NCI-H446 treated with DMSO at 0.1 percent for 48 hours (cell line): ENCODE measurements at places on chromosomes 5 and 9.
A peak's percentile ranks its signal among the peaks of the same experiment; 100 is the strongest.

DNA sequence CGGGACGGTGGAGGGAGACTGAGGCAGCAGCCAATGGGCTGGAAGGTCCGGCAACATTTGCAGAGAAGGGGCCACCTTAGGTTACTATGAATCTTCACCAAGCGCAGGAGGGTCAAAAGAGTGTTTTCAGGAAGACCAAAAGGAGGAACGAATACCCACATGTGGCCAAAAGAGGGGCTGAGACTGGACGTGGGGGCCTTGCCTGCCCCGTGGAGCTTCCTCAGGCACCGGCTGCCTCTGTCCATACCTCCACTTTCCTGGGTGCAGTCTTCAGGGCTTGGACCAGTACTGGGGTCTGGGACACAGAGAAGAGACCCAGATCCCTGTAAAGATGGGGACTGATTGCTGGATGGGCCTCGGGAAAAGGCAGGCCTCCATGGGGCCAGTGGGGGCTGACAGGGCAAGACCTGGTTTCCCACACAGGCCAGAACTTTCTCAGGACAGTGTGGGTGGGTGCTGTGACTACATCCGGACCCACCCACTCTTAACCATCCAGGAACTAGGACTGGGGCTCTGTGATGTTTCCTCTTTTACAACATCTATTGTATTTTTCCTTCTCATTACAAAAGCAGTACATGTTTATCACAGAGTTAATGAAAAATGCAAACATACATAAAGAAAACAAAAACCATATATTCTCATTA, 294.7 kb downstream of the ZSWIM6 start:
- no peak for DNase-seq

- DNase-seq: no peak
Measured at GRCh38 chr5:88847420-88847819, 35.6 kb downstream of the MEF2C start.

DNA sequence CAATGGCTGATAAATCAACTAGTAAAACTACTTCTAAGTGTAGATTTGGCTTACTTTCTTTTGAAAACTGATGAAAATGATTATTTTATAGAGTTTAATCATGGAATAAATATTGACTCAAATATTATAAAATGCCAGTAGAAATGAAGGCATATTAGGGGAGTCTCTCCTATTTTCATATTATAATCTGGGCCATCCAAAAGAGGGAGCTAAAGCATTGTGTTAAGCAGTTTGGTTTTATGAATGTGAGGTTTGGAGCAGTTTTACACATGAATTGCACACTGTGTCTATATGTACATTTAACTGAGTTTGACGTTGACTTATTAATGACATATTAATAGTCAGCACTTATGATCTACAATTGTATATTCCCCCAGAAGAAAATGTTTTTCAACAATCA, 17.4 kb downstream of the CDH9 start:
- DNase-seq: peak; percentile 80

DNA sequence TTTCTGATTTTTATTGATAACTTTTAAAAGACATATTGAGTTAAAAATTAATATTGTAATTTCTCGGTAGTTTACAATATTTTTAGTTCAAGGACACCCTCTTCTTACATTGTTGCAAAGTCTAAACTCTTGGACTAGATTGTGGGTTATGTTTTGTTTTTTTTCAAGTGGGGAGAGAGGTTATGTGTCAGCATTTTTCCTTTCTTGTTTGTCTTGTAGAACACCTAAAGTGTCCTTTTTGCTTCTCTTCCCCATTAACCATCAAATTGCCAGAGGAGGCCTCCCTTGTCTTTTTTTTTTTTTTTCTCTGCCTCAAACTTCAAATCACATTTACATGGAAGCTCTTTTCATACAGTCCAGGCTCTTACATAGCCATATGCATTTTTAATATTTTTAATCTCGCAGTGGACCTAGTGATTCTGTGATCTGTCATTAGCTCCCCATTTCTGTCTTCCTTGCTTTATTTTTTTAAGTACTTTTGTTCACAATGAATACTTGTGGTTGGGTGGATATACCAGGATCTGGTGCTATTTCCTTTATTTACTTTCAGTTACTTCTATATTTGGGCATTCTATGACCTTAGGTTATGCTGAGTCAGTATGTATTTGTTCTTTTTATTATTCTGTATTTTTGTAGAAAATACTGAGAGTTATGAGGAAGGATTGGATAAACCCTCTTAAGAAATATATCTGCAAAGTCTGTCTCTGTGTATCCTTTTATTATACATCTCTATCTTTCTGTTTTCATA, 2280.6 kb upstream of the ACO1 start:
- DNase-seq: no peak

- DNase-seq: no peak
Measured at GRCh38 chr9:113608082-113608685, 144.7 kb downstream of the RGS3 start.

GRCh38 chr9:102355982-102356381, 617.5 kb upstream of the GRIN3A start:
- no peak for DNase-seq

- no peak for DNase-seq
Measured at GRCh38 chr5:138649316-138649720, 74.1 kb upstream of the HSPA9 start.

- peak; percentile 96 for DNase-seq
Measured at GRCh38 chr9:14654932-14655331, 38.3 kb downstream of the ZDHHC21 start.

DNA sequence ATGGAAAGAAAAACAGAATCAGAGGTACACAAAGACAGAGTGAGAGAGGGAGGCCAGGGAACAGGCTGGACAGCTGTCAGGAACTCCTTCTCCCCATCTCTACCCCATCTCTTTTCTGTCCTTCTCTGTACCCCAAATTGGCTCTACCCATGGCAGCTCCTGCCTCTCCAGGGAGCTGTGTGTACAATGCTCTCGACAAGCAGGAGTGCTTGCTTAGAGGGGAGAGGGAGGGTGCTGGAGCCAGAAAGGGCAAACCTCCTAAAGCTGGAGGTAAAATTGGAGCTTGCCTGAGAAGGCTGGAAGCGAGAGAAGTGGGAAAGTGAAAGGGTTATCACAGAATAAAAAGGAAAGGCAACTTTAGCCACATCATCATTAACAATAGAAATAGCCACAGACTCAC, 6.4 kb downstream of the TPM2 start:
- no peak for DNase-seq

DNA sequence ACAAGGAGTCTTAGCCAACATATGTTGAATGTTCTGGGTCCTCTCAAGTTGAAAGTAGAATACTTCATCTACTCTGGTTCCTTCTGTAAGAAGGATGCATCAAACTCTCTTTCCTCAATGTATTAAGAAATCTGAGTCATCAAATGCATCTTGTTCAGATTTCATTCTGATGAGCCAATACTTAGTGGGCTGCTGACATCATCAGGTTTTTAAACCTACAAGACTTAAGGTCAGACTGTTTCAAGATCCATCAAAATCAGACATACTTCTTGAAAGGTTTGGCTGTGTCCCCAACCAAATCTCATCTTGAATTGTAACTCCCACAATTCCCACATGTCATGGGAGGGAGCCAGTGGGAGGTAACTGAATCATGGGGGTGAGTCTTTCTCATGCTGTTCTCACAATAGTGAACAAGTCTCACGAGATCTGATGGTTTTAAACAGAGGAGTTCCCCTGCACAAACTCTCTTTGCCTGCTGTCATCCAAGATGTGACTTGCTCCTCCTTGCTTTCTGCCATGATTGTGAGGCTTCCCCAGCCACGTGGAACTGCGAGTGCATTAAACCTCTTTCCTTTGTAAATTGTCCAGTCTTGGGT, 168.8 kb downstream of the RAPGEF6 start:
- no peak for DNase-seq
